Bone marrow (tissue), 2 donors: ENCODE measurements at places on chromosomes 2 and 18.
A peak's percentile ranks its signal among the peaks of the same experiment; 100 is the strongest.

DNA sequence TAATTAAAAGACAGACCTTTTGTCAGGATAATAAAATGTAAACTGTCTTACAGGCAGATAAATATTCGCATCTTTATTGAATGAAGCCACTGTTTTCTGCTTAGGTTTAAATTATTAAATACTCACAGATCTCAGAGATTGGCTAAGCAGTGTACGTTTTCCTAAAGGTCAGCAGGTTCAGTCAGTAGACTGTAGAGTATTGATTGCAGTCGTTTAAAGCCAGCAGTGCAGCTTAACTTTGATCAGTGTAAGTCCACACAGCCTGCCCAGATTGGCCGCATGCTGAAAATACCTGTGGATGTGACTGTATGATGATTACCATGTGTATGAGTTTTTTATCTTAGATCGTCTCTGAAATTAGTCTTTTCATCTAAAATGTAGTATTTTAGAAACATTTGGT is 42.3 kb downstream of the ATP9B start:
- DNase-seq = no peak

DNA sequence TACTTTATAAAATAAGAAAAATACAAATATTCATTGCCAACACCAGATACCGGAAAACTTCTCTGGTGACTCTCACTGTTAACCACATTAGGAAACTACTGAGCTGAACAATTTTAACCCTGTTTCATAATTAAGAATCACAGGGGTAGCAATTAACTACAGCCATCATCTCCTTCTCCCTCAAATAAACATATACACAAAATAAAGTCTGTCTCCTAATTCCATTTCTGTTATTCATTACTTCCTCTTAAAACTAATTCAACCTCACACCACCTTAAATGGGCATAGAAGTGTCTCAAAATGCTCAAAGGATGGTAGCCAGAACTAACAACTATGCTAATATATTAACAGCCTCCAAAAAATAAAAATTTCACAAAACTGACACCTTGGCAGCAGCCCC is 60.7 kb downstream of the ACVR1 start:
- no peak for DNase-seq

DNA sequence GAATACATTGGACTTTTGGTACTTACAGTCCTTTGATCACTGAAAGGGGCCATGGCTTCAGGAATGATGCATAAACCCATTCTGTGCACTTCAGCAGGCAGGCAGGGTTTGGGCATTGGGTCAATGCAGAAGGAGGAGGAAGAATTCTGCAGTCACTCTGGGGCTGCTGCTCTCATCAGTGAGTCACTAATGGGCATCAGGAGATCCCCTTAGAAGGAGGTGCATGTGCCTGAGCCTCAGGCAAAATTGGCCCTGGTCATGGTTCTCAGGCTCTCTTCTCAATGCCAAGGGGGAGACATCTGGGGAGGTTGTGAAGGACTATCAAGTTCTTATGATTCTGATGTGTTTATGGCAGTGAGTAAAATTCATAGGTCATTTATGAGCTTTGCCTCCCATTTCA is 52.0 kb upstream of the TNP1 start:
- DNase-seq = no peak

DNA sequence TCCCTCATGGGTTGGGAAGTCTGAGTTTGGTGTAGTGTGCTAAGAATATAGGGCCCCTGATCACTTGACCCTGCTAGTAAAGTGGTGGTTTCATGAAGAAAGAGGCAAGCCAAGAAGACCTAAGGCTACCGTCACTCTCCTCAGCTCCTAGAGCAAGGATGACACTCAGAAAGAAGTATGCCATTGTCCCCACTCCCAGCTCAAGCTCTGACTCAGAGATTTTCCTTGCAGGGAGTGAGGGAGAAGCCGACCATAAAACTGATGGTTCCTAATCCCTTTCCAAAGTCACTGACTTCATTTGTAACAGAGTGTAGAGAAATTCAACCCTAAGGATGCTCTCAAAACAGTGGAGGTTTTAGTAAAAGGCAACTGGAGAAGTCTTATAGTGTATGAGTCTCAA is 80.9 kb downstream of the ICA1L start:
- no peak for DNase-seq

GRCh38 chr2:112547333-112547732 is 5.1 kb downstream of the POLR1B start:
- DNase-seq = no peak

DNA sequence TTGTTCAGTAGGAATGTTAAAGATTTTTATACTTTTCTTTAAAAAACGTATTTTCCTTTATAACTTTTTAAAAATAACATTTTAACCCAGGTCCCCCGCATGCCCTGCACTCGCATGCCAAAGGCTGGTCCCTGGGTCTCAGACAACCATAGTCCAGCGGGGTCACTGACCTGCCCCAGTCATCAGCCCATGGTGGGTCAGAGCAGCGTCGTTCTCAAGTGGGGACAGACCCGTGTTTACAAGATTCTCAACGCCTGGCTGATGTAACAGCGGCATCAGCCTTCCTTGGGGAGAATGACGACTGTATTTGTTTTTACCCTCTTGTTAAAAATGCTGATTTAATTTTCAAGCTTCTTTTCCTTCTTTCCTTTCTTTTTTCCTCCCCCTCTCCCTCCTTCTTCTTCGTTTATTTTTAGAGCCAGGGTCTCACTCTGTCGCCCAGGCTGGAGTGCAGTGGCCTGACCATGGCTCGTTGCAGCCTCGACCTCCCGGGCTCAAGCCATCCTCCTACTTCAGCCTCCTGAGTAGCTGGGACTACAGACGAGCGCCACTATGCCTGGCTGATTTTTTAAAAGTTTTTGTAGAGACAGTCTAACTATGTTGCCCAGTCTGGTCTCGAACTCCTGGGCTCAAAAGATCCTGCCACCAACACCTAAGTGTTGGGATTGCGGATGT is 1.0 kb upstream of the EFHD1 start:
- DNase-seq = no peak

- DNase-seq = no peak
These were observed 63.5 kb downstream of the CCDC102B start for GRCh38 chr18:68861365-68861764.

DNA sequence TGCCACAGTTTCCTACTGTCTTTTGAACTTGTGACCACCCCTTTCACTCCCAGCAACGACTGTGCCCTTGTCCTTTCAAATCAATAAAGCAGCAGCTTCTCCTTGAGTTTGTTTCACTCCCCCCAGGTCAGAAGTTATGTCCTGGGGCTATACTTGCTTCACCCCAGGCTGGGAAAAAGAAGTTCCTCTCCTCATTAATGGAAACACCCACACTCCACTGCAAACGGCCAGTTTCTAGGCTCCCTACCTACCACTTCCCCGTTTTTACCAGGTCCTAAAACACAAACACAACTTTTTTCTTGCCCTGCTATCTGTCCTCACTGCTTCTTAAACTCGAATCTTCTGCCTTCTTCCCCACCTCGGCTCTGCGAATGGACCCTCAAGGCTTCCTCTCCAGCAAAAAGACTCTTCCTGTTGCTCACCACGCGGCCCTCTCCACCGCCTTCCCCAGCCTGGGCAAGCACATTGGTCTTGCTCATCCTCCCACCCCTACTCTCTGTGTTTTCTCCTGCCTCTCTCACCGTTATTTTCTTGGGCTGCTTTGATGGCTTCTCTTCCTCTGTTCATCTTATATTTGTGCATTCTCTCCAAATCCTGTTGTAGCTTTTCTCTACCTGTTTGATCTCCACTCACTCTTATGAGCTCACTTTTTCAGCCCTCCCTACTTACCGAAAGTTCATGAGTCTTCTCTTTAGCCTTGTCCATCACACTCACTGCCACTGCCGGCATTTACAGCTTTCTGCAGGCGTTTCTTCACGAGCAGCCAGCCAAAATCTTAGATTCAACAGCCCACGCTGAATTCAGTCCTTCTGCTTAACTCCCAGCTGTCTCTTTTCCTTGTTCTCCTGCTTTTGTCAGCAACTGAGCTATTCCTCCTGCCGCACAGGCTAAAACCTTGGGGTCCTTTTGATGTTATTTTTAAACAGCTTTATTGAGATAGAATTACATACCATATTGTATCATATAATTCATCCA is 7.0 kb upstream of the SP5 start:
- DNase-seq = no peak

GRCh38 chr2:102473631-102474030 is 605 bp downstream of the SLC9A4 start:
- no peak for DNase-seq

GRCh38 chr2:86781363-86781762 is 9.3 kb downstream of the CD8A start:
- DNase-seq = no peak

DNA sequence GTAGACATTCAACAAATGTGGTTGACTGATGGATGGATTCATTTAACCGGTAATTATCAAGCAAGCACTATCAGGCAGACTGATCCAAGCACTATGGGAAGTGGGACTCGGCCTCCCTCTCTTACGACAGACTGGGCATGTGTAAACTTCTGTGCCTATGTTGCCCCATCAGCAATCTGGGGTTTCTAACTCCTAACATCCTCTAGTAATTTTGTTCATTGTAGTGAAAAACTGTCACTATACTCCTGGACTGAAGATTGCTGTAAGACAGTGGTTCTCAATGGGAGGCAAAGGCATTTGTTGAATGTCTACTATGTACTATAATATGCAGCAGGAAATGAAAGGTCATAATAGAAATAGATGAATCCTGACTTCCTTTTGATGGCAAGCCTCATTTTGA is 51.2 kb upstream of the CREB1 start:
- no peak for DNase-seq

DNA sequence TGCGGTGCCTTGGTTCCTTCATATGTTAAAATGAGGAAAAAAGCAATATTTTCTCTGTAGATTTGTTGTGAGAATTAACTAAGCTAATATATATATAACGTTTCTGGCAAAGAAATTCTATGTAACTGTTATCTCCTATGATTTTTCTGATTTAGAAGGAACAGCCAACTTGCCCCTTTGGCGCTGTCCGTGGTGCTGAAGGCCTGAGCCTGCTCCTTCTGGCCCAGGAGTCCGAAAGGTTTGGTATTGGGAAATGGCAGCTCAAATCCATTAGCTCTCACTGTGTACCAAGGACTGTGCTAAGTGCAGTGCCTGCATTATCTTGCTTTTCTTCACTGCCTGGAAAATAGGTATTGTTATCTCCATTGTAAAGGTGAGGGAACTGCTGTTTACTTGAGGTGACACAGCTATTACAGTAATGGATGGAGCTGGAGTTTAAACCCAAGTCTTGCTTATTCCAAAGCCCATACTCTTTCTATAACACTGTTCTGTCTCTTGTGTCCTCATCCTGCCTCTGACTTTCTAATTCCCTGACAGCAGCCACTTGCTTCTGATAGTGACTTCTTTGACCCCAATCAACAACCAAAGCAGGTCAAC is 52.2 kb downstream of the C1QL2 start:
- no peak for DNase-seq

- no peak for DNase-seq
These were observed 54.3 kb downstream of the CDK15 start for GRCh38 chr2:201860636-201861066.

GRCh38 chr2:191500884-191501560 is 176.9 kb upstream of the NABP1 start:
- DNase-seq = no peak

- DNase-seq = no peak
These were observed 67.1 kb upstream of the EPAS1 start for GRCh38 chr2:46230115-46230571.

- no peak for DNase-seq
These were observed 88.8 kb downstream of the STK39 start for GRCh38 chr2:168158586-168158985.

GRCh38 chr2:196113061-196113974 is 44.7 kb upstream of the DNAH7 start:
- DNase-seq = no peak

GRCh38 chr2:35548171-35548570 is 807.4 kb upstream of the CRIM1 start:
- DNase-seq = no peak

DNA sequence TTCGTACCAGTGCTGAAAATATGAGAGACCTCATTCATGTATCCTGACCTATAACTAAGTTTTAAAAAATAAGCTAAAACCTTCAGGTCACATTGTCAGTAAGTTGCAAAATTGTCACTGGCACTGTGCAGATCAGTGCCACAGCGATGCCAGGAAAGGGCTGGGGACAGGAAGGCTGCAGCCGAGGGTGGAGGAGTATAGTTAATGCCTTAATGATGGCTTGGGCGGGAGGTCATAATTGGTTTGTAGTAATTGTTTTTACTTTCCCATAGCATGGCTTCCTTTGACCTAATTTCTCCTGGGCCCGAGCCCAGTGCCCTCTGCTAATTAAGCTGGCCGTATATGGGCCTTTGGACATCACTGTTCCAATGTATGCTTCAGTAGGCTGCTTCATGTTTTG is 47.2 kb upstream of the RAB12 start:
- DNase-seq = no peak

- DNase-seq = peak; percentile 19
These were observed 4.6 kb downstream of the PROC start for GRCh38 chr2:127422559-127423477.

DNA sequence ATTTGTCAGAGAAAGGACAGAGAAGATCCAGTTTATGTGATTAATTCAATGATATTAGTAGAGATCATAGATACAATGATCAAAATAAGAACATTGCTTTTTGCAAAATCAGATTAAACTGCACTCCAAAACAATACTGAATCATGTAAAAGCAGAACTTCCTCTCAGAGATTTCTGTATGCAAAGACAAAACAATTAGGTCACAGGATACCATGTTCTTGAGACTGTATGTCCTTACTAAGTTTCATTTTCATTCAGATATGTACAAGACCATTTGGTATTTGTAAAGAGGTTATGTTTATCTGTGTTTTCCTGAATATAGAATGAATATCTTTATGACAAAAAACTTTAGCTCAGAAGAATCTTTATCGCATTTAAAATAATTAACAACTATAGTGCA is 161.8 kb downstream of the DLGAP1 start:
- DNase-seq = no peak

DNA sequence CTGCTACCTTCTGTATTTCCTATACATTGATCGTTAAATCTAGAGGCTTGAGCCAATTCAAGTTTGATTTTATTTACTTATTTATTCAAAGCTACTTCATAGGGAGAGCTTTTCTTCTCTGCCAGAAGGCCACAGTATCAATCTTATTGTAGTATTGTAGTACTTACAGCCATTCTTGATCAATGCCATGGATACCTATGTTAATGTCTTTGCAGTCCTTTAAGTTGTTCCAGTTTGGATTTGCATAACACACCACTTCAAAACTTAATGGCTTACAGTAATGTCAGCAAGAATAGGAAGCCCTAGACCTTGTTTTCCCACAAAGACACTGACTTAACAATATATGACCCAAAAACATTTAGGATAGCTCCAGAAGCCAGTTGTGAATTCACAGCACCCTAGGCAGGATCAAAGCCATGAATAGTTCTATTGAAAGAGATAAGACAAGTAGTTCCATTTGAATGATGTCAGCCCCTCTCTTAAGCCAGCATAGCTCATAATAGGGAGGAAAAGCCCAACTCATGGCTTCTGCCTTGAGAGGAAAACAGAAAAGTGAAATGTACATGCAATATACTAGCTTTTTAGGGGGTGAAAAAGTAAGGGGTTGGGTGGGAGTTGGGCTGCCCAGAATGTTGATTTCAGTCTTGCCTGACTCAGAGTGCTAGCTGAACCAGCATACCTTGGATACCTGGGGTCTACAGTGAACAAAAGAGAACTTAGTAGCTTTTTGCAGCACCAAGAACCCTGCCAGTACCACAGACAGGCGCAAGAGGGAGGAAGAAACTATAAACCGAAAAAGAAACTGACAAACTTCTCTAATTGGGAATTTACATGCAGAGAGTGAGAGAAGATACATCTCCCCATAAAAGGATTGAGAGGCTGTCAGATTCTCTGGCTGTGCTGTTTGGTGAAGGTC is 101.4 kb downstream of the CAMKMT start:
- DNase-seq = no peak

- DNase-seq = peak; percentile 5
These were observed 31.3 kb downstream of the LANCL1 start for GRCh38 chr2:210445116-210445707.

GRCh38 chr18:40360558-40360957 is 1594.5 kb upstream of the PIK3C3 start:
- DNase-seq = no peak
